GM19239 (cell line): ENCODE measurements at places on chromosomes 11 and 22.

GRCh38 chr22:46058091-46058420 lies 81.1 kb upstream of the WNT7B start:
- peak; percentile 96 for DNase-seq

- DNase-seq = no peak
These were observed 26.5 kb downstream of the SYT13 start for GRCh38 chr11:45259592-45259991.

DNA sequence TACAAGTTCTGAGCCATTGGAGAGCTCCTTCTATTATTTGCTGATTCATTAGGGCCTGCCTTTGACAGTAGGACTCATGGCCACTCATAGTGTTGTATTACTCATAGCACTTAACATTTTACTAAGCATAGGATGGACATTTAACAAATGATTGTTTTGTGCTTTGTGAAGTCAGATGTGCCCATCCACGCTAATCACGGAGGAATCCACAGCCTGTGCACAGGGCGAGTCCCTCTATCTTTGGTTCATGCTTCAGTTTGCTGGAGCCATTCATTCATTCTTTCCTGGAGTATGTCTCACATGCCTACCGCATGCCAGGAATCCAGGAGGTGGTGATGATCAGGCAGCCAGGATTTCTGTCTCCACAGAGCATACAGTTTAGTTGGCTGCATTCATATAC lies 254.1 kb downstream of the NTM start:
- no peak for DNase-seq

- DNase-seq = no peak
These were observed 33.5 kb downstream of the LIF start for GRCh38 chr22:30212996-30213441.

GRCh38 chr22:25694196-25694907 lies 47.6 kb upstream of the MYO18B start:
- DNase-seq = no peak

DNA sequence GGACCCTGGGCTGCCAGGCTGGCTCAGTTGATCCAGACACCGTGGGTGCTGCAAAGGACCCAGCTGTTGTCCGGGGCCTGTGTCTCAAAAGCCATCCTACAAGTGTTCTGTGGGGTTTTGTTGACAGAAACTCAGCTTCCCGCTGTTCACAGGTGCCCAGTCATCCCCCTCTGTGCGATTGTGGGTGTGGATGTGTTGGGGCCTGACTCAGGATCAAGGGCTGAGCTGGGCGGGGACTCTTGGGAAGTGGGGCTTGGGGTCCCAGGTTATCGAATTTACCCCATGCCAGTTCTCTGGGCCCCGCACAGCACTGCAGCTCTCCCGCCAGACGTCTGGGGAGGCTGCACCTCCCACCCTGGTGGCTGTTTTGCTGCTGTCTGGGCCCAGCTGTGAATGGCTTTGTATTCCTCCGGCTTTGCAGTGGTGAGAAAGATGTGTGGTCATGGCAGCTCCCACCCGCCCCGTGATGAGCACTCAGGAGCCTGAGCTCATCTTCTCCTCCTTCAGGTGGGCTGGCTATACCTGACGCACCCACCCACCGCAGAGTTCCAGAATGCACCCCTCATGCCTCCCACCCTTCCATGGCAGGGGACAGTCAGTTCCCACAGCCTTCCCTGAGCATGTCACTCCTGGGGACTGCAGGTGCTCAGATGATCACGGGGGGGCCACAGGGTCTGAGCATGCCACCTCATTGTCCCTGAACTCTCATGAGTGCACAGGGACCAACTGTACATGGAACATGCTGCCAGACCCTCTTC lies 3.6 kb upstream of the AP2A2 start:
- DNase-seq = no peak

GRCh38 chr11:22640862-22641261 lies 15.2 kb upstream of the FANCF start:
- no peak for DNase-seq
